ENCODE measurements at places on chromosomes 5 and 9. TPM values are rescaled to one million over a fixed set of nuclear protein-coding genes. Genes with fewer than 3 reads are reported as not detected.

DNA sequence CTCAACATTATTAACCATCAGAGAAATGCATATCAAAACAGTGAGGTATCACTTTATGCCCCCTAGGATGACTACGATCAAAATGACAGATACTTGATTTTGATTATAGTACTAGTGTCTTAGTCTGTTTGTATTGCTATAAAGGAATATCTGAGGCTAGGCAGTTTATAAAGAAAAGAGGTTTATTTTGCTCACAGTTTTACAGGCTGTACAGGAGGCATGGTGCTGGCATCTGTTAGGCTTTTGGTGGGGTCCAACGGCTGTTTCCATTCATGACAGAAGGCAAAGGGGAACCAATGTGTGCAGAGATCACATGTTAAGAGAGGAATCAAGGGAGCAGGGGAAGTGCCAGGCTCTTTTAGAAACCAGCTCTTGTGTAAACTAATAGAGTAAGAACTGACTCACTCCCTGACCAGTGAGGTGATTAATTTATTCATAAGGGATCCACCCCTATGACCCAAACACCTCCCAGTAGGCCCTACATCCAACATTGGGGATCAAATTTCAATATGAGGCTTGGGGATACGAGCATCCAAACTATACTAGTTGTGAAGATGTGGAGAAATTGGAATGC is 16.0 kb upstream of the AFF4 start:
- no peak for DNase-seq

- DNase-seq, result no peak
Observed at GRCh38 chr5:145943674-145944121, 7.3 kb downstream of the SH3RF2 start.

DNA sequence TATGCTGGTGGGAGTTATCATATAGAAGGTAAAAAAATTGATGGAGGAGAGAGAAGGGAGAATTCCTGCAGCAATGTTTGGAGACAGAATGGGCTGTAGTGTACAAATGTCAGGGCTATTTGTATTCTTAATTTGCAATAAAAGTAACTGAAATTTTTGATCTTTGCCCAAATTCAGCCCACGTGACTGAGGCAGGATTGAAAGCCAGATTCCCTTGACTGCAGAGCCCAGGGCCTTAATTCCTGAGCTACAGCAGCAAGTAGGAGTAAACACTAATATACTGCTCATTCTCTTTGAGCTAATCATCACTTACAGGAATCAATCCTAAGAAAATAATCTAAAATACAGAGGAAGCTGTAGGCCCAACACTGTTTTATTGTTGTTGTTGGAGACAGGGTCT is 5.2 kb upstream of the ANXA6 start:
- no peak for DNase-seq

DNA sequence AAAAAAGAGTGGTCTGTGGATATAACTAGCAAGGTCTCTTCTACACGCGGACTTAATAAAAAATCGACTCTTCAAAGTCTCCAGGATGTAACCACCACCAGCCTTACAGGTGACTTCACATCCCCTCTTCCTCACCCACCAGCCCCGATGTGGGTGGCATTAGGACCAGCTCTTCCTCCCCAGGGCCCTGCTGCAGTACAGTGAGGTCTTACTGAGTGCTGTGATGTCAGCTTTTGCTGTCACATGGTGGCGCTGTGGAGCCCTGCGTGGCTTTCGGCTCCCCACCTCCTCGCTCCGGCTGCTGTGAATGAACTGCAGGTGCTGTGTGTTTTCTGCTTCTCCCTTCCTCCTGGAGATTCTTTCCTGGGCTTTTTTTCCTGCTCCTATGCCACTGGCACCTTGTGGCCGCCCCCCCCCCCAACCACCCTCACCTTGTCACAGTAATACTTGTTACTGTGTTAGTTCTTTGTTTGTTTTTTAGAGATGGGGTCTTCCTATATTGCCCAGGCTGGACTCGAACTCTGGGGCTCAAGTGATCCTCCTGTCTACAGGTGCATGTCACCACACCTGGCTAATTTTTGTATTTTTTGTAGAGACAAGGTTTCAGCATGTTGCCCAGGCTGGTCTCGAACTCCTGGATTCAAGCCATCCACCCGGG is 15.8 kb upstream of the RAPGEF1 start:
- peak; percentile 93 for DNase-seq

DNA sequence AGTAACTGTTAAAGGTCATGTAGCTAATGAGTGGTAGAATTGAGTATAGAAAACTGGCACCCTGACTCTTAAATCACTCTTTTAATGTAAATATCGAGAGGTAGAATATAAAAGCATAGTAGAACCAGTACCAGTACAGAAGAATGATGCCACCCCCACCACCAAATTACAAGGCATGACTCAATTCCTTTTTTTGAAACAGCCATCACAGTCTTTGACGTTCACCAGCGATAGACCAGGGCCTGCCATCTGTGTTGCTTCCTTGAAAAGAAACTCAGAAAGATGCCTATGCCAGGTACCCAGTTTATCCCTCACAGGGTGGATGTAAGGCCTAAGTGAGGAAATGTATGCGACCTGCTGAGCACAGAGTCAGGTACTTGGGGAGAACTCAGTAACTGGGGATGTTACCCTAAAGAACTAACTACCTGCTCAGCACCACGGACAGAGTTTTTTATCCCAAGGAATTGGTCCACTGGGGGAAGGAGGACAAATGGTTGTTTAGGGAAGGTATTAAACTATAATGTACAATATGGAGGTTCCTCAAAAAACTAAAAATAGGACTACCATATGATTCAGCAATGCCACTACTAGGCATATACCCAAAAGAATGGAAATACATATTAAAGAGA is 116.5 kb downstream of the BRINP1 start:
- peak; percentile 54 for DNase-seq

DNA sequence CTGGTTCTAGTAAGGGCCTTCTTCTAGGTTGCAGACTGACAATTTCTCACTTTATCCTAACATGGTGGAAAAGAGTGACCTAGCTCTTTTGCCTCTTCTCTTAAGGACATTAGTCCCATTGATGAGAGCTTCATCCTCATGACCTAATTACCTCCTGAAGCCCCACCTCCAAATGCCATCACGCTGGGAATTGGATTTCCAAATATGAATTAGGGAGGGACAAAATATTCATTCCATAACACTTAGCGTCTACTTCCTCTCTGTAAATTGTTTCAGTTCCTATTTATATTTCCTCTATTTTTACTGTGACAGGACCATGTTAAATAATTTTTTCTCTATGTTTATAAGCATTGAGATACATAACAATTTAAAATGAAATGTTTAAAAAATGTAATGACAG is 408.8 kb downstream of the CDH10 start:
- DNase-seq, result no peak

DNA sequence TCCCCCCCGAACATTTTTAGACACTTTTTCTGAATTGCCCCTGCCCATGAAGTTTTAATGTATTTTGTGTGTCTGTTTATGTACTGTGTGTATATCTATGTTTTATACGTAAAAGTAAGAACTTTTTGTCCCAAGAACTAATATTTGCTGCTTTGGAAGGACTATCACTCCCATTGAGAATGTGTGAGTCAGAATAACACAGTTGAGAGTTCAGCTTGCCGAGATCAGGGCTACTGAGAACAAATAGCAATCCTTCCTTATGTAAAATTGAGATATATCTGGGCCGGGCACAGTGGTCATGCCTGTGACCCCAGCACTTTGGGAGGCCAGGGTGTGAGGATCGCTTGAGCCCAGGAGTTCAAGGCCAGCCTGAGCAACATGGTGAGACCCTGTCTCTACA is 11.3 kb downstream of the GTF3C4 start:
- no peak for DNase-seq

DNA sequence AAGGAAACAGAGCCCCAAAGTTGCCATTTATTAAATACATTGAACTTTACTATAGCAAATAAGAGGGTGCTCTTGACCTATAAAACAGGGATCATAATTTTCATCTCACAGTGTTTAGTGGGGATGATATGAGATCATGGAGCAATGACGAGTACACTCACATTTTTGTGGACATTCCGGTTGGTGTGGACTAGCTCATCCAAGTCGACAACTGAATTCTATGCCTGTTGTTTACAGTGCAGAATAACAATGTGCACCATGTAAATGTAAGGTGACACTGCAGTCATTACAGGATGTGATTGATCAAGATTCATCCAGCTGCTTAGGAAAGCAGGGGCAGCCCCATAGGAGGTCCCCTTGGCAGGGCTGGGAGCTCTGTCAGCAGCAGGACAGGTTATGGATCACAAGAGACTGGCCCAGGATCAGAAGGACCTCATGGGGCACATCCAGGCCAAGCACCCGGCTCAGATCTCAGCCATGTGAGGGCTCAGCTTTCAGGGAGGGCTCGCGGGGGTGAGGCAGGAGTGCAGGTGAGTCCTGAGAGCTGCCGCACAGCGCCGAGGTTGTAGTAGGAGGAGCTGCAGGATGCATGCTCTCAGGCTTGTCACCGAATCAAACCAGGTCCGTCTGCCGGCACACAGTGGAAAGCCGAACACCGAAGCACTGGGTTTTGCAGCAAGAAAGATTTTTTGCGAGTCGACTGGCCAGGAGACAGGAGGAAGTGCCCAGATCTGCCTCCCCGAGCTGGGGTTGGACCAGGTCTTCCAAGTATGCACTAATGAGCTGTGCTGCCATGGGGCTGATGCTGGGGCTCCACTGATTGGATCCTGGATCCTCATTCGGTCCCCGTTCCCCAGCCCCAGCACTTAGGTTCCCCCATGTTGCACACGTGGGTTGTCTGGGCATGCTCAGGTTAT is 28.2 kb downstream of the MRPL36 start:
- DNase-seq, result no peak

The PCDHB5 gene
- 11.9 TPM for total RNA-seq

- peak; percentile 68 for DNase-seq
Observed at GRCh38 chr9:86281593-86282076, 703 bp downstream of the ISCA1 start.

GRCh38 chr5:162227075-162227474 is 159.5 kb downstream of the GABRG2 start:
- DNase-seq, result peak; percentile 64

The MED22 gene
- total RNA-seq, result 31.7 TPM

GRCh38 chr5:1488882-1489680 is 34.7 kb downstream of the LPCAT1 start:
- DNase-seq, result no peak

The ZNF454 gene
- 0.22 TPM for total RNA-seq

DNA sequence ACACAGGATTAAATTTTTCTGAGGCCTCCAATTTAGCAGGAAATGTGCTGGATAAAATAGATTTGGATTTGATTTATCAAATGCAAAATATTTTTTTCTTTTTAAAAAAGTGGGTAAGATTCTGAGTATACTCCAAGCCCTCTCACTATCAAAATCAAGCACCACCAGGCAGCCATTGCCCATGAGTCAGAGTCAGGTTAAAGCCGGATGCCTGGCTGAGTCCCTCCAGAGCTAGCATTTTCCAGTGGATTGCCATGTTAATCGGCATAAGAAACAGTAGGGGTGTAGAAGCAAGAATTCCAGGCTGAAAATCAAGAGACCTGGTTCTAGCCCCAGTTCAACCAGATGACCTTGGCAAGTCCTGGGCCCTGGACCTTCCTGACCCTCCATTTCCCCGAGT is 85.3 kb downstream of the FAM114A2 start:
- DNase-seq, result no peak

DNA sequence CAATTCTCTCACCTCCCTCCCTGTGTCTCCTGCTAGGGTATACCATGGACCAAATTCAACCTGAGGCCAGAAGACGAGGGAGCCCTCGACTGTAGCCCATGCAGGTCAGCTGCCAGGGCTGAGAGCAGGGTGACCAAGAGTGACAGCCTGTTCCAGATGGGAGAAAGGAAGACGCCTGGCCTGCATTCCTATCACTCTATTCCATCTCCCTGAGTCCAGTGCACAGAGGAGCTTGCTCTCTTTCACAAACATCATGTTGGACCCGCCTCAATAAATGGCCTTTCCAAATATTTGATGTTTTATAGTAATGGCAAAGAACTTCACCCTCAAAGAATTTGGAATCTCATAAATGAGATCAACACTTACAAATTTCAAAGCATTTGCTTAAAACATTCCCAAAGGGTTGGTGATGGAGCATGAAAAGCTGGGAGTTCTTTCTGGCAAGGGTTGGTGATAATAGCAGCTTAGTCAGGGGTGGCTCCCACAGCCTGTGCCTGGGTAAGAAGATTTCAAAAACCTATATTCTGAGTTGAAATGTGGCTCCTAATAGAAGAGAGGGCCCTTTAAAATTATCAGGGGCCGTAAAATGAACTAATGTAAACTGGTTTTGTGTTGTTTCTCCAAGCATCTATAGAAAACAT is 393.1 kb downstream of the EFNA5 start:
- DNase-seq, result no peak

DNA sequence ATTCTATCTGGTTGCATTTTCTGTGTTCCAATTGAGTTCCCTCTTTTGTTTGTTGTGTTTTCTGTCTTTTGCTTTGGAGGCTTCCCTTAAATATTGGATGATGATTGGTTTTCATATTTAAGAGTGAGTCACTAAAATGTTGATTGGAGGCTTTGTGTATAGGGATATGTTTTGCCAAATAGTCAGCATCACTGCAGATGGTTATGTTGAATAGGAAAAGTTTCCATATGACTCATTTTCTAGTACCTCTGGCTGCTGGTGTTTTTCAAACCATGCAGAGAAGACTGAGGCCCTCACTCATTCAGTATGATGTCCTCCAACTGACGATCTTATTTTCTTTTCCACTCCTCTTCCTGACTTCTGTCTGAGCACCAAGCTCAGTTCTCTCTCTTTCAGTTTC is 1290.0 kb downstream of the EFNA5 start:
- DNase-seq, result no peak

GRCh38 chr9:134218230-134218629 is 53.9 kb upstream of the RNU6ATAC start:
- no peak for DNase-seq

DNA sequence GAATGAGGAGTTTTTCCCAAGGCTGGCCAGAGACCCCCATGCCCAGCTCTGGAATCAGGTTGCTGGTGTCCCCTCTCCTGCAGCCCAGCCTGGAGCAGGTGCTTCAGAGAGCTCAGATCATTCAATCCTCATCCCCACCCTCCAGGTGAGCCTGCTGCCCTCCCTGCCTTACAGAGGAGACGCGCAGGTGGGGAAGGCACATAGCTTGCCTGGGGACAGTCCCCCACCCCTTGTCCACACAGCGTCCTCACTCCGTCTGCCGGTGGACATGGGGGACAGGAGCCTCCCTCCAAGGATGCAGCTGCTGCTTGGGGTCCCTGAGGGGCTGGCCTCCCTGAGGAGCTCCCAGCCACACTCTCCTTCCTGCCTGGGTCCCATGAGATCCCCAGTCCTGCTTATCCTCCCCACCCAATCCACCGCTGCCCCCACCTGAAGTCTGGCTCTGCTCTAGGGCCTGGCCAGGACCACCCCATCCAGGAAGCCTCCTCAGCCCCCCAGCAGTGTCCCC is 17.1 kb upstream of the QSOX2 start:
- DNase-seq, result no peak
